Dorsolateral prefrontal cortex (tissue), 122 donors: ENCODE measurements at places on chromosomes 4 and X.

DNA sequence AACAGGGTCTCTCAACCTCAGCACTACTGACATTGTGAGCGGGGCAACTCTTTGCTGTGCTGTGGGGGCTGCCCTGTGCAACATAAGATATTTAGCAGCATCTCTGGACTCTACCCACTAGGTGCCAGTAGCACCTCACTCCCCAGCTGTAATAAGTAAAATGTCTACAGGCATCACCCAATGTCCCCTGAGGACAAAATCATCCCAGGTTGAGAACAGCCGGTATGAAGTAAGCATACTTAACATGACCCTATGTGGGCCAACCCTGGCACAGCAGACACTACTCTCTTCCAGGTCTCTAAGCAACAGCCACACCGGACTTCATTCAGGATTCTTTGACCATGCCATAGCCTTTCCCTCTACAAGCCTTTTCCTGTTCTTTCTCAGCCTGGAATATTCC is 10.5 kb upstream of the MGST2 start:
- DNase-seq = no peak

DNA sequence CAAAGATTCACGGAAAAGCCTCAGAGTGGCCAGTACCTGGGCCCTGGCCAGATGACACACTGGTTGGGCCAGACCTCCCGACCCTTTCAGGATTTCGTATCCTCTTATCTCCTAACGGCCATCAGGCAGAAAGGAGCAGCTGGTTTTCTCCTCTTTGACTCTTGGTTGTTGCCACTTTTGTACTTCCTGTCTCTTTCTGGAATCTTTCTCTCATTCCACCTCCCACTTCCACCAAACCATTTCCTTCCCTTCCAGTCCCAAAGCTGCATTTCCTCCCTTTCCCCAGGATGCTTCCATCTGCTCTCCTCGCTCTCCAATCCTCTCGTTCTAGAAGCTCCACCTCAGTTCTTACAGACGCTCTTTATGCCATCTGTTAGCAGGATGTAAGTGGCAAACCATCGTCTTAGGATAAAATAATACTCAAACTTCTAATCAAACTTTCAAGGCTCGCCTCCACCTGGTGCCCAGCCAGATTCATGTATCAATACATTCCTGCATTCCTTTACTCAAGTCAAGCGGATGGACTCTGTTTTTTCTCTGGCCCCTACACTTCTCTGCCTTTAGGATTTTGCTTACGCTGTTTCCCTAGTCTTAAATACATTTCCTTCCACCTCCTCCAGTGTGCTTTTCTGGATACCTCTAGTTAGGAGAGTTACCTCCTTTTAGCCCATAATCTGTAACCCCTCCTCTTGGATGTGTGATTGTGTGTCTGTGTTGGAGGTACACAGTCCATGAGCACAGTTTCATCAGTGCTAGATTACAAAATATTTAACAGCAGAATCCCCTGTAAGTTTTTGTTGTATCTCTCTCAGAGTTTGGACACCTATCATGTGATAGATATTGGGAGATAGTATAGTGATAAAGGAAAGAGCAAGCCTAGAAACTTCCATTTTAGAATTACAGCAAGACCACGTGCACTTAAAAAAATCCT is 70.4 kb downstream of the LDB2 start:
- DNase-seq = no peak

- no peak for DNase-seq
Observed at GRCh38 chrX:36849407-36849806, 158.8 kb upstream of the FAM47C start.

DNA sequence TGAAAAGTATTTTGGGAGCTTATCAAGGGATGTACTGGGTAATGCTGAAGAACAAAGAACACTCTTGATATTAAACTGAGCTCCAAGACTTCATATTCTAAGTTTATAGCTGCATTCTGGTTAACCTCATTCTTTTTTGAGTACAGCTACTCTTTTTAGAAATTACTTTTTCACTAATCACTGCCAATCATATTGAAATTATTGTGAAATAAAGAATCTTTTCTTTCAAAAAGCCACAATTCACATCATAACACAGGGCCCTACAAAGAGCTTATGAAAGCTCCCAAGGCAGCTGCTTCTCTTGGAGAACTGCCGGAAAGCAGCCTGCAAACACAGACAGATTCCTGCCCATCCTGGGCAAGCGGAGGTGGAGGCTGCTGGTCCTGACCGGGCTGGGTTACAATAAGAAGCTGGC is 121.4 kb downstream of the RNF150 start:
- no peak for DNase-seq

- no peak for DNase-seq
Observed at GRCh38 chrX:9677098-9677739, 88.4 kb downstream of the GPR143 start.

DNA sequence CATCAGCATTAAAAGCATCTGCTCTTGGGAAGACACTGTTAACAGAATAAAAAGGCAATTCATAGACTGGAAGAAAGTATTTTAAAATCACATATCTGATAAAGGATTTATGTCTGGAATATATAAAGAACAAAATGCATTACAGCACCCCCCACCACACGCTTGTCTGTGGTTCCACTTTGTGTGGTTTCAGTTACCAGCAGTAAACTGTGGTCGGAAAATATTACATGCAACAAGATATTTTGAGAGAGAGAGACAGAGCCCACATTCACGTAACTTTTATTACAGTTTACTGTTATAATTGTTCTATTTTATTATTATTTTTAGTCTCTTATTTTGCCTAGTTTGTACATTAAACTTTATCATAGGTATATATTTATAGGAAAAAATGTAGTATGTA is 21.2 kb upstream of the PDE6B start:
- no peak for DNase-seq

DNA sequence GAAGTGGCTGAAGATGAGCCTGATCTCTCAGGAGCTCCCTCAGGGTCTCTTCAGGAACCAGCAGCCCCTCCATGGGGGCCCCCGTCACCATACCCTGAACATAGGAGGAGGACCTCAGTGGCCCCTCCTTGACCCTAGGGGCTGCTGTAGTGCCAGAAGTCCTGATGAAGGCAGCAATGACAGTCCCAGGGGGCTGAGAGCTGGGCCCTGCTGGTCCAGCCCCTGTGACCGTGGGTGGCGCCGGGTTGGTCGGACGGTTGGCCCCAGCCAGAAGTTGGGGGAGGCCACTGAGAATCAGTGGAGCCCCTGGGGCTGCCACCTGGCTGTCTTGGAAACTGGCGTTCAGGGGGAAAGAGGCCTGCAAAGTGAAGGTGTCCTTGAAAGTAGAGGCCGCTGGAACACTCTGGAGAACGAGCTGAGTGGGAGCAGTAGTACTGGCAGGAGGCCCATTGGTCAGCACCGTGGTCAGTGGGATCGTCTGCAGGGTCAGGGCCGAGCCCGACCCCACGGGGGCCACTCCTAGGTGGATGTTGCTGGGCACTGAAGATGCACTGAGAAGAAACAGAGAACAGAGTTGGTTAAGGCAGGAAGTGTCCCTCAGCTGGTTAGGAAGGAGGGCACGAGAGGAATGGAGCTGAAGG is 43.2 kb downstream of the ELF4 start:
- DNase-seq = no peak
